DMS53 (cell line): ENCODE measurements at places on chromosomes 6 and 20.

- peak; percentile 7 for DNase-seq
Measured at GRCh38 chr20:8060977-8061376, 41.4 kb upstream of the TMX4 start.

- peak; percentile 74 for DNase-seq
Measured at GRCh38 chr6:26172608-26172968, 85.4 kb downstream of the HFE start.

DNA sequence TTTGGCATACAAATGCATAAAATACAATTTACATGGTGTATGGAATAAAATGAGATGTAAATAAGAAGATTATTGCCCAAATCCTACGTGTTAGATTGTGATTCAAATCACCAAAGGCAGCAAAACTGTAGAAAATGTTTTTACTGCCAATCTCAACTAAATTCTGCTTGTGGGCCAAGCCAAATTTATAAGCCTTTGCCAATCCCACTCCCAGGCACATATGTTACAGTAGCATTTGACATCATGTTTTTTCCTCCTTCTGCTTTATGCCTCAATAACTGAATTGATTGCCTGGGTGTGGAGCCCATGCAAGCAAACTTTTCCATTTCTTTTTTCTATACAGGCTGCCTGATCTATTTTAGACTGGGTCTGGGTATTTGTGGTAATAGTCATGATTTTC is 36.3 kb upstream of the LRRC1 start:
- no peak for DNase-seq

- DNase-seq, result peak; percentile 27
Measured at GRCh38 chr20:19783966-19784401, 25.9 kb downstream of the RIN2 start.

- DNase-seq, result no peak
Measured at GRCh38 chr20:56933331-56933698, 304.2 kb downstream of the TFAP2C start.

DNA sequence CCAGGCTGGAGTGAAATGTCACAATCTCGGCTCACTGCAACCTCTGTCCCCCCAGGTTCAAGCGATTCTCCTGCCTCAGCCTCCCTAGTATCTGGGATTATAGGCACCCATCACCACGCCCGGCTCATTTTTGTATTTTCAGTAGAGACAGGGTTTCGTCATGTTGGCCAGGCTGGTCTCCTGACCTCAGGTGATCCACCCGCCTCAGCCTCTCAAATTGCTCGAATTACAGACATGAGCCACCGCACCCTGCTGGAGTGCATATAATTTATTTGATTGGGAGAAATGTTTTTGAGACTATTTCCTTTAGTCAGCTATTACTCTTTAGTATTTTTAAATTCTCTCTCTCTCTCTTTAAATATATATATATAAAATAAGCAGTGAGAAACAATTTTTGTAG is 29.8 kb downstream of the FAM83B start:
- no peak for DNase-seq

GRCh38 chr6:100266494-100267401 is 198.0 kb downstream of the SIM1 start:
- DNase-seq, result no peak

- peak; percentile 22 for DNase-seq
Measured at GRCh38 chr6:155171109-155171746, 92.6 kb upstream of the CLDN20 start.

DNA sequence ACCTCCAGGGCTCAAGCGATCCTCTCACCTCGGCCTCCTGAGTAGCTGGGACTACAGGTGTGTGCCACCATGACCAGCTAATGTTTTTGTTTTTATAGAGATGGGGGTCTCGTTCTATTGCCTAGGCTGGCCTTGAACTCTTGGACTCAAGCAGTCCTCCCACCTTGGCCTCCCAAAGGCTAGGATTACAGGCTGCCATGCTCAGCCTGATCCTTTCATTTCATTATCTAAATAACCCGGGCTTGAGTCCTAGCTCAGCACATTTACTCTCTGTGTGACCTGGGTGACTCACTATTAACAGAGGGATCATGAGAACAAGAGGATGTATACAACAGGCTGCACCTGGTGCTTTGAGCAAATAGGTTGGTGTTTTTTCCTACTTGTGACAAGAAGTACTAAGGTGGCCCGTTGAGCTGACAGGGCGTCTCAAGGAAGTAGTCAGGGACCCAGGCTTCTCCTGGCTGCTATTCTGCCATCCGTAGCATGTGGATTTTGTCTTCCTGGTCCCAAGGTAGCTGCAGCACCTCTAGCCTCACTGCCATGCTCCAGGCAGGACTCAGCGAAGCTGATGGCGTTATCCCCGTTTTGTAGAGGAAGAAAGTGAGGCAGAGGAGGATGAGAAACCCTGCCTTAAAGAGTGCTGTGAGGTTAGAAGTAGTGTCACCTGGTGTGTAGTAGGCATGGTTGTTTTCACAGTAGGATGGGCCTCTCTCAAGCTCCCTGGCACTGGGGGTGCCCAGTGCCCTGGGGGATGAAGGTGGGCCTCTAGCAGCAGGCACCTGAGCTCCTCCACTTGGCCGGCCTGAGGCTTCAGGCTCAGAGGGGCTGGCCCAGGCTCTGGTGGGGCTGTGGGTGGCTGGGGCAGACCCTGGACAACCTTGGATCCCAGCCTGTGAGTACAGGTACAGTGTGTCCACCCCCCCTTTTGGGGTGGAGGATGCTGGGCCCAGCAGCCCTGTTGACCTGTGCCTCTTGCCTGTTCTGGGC is 62.4 kb downstream of the ADNP start:
- DNase-seq, result peak; percentile 98

DNA sequence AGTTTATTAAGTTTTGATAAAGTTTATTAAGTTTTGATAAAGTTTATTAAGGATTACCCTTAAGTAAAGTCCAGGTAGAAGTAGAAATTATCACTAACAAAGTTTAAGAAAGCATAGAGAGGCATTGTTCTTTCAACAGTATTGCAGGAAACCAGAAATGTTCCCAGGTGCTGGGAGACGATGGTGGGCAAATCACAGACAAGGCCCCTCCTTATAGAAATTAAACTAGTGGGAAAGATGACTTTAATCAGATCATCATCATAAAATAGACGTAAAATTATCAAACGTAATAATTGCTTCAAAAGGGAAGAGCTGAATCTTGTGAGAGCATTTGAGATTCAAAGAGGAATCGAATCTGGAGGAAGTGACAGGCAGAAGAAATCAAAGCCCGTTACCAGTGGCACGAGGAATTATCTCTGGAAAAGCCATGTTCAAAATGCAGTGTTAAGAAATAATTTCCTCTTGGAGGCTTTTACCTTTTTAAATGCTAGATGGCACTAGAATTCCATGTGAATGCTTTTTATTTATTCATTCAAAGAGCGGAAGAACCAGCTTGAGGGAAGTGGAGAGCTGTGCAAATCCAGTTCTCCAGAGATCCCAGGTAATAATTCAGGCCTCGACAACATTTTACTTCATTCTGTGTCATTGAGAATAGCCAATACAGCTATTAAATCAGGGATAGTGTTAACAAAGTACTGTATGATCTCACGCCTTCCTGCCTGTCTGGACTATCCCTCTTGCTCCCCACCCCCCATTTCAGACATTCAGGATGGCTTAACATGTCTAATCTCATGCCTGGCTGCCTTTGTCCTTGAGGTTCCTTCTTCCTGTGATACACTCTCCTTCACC is 1.0 kb upstream of the APMAP start:
- DNase-seq, result peak; percentile 82

DNA sequence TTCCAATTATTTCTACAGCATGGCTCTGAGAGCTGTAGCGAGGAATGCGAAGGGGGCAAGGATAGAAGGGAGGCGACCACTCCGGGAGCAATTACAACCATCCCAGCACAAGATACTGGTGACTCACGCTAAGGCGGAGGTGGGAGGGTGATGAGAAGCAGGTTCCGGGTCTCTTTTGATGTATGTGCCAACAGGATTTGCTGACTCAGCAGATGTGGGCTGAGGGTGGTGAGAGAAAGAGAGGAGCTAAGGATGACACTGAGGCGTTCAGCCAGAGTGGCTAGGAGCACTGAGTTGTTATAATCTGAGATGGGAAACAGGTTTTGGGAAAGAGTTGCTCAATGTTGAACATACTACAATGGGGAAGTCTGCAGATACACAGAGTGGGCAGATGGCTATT is 9.3 kb upstream of the TXNDC5 start:
- DNase-seq, result no peak

- DNase-seq, result peak; percentile 82
Measured at GRCh38 chr6:75563032-75563431, 38.6 kb upstream of the SENP6 start.

DNA sequence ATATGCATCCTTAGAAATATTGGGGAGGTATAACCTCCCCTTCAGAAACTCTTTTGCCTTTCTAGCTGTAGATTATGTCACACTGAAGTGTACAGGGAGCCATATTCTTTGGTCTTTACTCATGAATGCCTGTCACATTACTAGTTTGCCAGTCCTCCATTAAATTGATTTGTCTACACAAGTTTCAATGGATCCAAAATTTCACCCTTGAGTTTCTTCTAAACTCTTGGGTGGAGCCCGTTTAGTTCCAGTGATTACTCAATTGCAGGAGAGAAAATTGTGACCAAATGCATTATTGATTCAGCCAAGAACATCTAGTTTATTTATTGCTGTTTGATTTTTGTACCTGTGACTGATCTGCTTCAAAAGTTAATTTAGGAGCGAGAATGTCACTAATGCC is 60.4 kb upstream of the TFB1M start:
- no peak for DNase-seq

DNA sequence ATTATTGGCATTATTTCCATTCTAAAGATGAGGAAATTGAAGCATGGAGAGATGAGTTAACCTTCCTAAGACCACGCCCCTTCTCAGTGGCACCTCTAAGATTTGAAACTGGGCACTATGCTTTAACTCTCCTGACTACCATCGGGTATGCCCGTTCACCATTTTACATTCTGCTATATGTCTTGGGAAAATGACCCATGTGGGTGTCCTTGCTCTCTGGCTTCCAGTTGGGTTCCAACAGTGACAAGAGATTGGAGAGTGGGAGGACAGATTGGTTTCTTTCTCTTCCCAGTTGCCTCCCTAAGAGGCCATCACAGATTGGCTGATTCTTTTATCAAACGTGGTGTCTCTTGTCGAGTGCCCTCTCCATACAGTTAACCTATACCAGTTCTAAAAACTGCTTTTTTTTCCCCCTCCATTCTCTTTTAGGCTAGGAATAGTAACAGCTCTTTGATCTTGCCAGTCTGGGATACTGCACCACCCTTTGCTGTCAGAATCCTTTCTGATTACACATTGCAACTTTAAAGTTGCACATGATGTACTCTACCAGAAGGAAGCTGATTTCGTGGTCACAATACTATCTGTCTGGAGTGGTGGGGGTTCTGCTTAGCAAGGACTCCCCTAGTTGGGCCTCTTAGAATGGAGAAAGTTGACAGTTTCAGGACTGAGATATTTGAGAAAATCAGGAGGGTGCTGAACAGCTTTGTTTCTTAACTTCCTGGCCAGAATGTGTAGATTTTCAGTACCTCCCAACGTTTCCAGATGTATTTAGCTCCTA is 88.0 kb upstream of the ELOVL5 start:
- no peak for DNase-seq

GRCh38 chr6:44489910-44490604 is 102.6 kb downstream of the CDC5L start:
- DNase-seq, result peak; percentile 33

DNA sequence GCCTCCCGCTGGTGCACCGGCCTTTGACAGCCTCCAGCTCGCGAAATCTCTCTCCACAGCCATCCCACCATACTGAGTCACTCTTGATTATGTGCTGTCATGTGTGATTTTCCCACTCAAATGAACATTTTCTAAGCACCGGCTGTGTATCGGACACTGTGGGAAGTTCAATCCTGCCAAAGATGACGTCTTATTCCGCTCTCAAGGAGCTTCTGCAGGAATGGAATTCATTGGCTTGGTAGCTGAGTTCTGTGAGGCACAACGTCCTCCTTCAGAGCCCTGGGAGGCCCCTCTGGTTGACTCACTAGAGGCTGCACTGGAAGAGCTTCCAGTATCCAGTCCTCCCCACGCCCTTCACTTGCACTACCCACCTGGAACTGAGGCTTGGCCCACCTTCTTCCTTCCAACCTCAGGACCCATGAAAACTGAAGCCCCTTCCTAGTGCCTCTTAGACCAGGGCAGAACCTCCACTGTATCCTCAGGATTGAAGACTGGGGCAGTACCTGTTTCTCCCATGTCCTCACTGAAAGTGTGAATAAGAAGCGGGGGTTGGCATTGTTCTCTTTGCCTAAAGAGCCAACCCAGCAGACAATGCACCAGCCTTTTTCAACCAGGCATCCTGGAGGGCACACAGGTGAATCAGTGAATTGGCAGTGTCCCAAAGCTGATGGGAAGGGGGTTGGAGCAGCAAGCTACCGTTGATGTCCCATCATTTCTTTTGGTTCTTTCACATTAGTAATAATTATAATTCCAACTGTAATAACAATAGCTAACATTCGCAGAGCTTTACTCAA is 1.7 kb downstream of the UNC5CL start:
- no peak for DNase-seq

GRCh38 chr20:19015351-19016139 is 196.9 kb upstream of the SLC24A3 start:
- DNase-seq, result no peak

GRCh38 chr6:123925842-123926399 is 122.3 kb downstream of the NKAIN2 start:
- DNase-seq, result peak; percentile 5
